ENCODE measurements at places on chromosomes 7 and 10. TPM values are rescaled to one million over a fixed set of nuclear protein-coding genes. Genes with fewer than 3 reads are reported as not detected.

OR2A7 gene
- total RNA-seq: not detected

ZNF746 gene
- total RNA-seq: 12.7 TPM

C7orf33 gene
- total RNA-seq: not detected

VSTM2A gene
- not detected for total RNA-seq

ITGA8 gene
- 0.47 TPM for total RNA-seq

ITIH5 gene
- 10.7 TPM for total RNA-seq

SLC13A1 gene
- total RNA-seq: not detected

ACBD7 gene
- total RNA-seq: not detected

CPEB3 gene
- total RNA-seq: 16.9 TPM

MYL7 gene
- 1.7 TPM for total RNA-seq

SFRP5 gene
- total RNA-seq: 0.30 TPM

CHCHD2 gene
- total RNA-seq: 475 TPM

PHKG1 gene
- total RNA-seq: 32.2 TPM

SYNPO2L gene
- 173 TPM for total RNA-seq

CFAP70 gene
- total RNA-seq: 0.81 TPM

SPDYE8 gene
- not detected for total RNA-seq
